ENCODE measurements at places on chromosomes 3 and 15.

- no peak for DNase-seq
Measured at GRCh38 chr3:12224181-12225147, 64.4 kb upstream of the PPARG start.

DNA sequence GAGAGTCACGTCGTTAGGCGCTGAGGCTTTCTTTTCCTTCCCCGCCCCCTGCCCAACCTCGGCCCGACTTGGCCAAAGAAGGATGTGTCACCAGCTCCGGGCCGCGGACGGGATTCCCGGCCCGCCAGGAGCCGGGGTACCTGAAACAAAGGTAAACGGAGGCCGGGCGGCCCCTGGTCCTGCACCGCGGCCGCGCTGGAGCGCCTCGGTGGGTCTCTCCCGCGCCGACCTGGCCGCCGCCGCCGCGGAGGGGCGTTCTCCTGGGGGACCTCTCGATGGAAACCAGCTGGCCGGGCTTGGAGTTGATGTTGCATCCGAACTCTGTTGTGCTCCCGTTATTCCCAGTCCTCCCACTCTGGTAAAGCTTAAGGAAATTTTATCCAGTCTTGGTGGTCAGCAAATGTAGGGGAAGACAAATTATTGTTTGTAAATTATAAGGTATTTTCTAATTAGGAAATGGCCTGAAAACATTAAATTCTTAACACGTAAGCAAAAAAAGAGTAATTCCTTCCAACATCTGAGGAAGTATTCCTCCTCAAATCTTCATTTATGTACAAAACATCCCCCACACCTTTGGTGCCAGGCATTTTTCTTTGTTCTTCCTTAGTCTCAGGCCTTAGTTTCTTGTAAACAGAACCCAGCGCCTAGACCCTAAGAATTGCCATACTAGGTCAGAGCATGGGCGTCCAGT, 888 bp downstream of the PPP2R3A start:
- no peak for DNase-seq

- DNase-seq = no peak
Measured at GRCh38 chr15:61186905-61187741, 42.0 kb downstream of the RORA start.

- no peak for DNase-seq
Measured at GRCh38 chr15:31598620-31599019, 272.0 kb downstream of the KLF13 start.

GRCh38 chr3:142853270-142854168, 35.4 kb downstream of the PCOLCE2 start:
- no peak for DNase-seq

GRCh38 chr3:126858887-126859286, 124.0 kb upstream of the PLXNA1 start:
- no peak for DNase-seq

DNA sequence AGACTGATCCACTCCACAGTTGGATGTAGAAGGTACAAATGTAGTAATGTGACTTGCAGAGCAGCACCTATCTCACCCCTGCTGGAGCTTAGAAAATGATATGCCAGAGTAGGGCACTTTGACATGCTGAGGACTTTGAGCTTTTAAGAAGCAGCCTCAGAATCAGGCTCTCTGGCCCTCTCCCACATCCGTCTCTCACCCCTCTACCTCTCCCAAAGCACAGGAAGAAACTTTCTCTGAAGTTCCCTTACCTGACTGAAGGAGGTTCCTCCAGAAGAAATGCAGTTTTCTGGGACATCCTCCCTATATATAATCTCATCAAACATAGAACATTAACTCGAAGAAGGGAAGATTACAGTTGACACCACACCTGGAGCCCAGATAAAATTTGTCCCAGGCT, 98.4 kb upstream of the PEX5L start:
- DNase-seq = no peak

DNA sequence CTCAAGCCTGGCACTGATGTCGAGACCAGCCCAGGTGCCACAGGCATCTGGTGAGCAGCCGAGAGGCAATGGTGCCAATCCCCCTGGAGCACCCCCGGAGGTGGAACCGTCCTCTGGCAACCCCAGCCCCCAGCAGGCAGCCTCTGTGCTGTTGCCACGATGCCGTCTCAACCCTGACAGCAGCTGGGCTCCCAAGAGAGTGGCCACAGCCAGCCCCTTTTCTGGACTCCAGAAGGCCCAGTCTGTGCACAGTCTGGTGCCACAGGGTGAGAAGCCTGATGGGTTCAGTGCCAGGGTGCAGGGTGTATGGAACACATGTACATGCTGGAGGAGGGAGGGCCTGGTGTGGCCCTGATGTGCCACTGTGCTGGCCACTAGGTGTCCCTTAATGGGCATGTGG, 4.9 kb upstream of the JMJD7 start:
- no peak for DNase-seq

GRCh38 chr3:172713316-172713715, 2.4 kb upstream of the NCEH1 start:
- no peak for DNase-seq

DNA sequence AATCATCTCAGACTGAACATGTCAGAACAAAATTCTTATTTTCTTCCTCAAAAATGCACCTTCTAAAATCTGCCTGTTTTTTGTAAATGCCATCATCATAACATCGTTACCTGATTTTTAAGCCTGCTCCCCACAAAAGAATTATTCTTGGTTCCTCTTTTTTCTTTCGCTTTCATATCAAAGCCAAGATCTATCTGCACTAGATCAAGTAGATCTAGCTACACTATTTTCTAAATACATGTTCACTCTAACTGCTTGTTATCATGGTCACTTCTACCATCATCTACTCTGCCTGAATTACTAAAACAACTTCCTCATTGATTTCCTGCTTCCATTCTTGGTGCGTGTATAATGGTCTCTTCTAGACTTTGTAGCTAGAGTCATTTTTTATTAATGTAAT, 217.7 kb downstream of the ARPP21 start:
- no peak for DNase-seq

DNA sequence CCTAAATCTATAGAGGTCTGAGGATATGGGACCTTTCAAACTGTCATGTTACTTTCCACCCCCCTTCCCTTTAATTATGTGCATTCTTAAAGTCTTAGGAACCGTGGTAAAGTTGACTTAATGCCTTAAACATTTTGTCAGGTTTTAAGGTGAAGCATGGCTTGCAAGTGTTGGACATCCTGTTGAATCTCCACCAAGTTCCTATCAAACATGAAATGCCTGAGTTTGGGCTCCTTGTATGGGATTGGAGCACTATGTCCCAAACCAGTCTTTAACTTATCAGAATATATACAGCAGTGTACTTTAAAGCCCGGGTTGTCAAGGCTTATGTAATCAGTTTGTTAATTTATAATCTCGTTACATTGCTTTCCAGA, 1.1 kb downstream of the SNRK start:
- no peak for DNase-seq

DNA sequence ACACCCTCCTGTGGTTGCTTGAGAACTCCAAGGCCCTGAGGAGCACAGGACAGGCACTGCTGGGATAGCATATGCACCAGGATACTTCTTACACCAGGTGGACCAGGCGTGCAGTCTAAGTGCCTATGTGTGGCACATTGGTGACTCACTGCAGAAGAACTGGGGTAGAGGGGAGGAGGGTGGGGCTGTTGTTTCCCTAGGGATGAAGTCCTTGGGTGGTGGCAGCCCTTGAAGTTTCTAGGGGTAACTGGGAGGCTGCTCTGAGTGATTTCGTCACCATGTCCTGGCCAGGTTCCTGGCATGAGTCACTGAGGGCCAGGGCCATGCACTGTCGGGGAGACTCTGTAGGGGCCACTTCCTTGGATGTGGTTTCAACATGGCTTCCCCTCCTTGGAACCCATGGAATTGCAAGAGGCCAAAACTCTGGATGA, 15.9 kb downstream of the MYZAP start:
- no peak for DNase-seq

DNA sequence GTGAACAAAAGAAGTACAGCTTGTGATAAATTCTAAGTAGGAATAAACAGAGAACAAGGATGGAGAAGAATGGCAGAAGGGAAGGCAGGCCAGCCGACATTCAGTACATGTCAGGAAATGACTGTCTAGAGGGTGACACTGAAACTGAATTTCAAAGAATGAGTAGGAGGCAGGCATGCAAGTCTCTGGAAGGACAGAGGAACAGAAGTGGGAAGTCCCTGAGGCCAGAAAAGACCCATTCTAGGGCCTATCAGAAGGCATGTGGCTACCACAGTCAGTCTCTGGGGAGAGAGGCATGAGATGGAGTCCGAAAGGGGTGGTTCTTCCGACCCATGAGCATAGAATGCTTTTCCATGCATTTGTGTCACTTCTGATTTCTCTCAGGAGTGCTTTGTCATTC, 243.5 kb upstream of the UBE2E2 start:
- DNase-seq = no peak

- peak; percentile 71 for DNase-seq
Measured at GRCh38 chr15:82139823-82140268, 94.0 kb upstream of the MEX3B start.

DNA sequence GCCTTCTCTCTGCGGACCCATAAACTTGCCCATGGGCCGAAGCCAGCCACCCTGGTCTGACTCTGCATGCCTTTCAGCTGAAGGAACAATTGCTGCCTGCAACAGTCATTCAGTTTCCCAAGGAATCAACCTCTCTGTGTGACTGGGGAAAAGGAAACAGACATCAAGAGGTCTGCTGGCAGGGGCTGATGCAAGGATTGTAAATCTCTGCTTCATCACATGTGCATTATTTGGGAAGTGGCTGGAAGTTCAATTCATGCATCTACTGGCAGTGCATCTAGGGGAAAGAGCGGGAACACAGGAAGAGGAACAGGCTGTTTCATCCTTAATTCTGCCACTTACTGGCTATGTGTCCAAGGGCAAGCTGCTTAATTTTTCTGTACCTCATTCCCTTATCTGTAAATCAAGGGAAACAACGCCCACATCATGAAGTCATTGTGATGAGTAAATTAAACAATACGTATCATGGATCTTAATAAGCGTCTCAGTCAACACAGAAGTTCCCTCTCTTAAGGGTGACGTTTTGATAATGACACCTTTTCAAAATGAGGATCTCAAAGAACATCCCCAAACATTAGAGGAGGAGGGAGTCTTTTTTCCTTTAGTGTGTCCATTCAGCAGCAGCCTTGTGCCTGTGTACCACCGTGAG, 17.4 kb upstream of the ADPGK start:
- no peak for DNase-seq

DNA sequence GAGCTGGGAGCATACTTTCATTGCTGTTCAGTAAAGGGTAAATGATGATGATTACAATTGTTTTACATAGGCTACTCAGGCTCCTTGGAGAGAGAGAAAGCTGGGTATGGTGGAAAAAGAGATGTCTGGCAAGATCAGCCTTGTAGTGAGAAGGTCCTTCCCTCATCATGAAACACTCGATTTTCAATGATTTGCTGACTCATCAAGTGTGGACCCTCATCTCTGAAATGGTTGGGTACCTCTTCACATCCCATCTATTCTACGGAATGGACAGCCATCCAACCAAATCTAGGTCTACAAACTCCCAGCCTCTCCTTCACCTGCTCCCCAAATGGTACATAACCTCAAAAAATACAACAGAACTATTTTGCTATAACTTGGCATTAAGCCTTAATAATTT, 370.5 kb upstream of the WNT5A start:
- no peak for DNase-seq

- DNase-seq = no peak
Measured at GRCh38 chr15:46151786-46152185, 517.0 kb downstream of the SQOR start.

- no peak for DNase-seq
Measured at GRCh38 chr3:33117461-33117860, 3.6 kb downstream of the CRTAP start.

GRCh38 chr3:195005251-195005620, 265.7 kb downstream of the XXYLT1 start:
- DNase-seq = peak; percentile 51

- peak; percentile 72 for DNase-seq
Measured at GRCh38 chr15:33292717-33293307, 18.0 kb upstream of the RYR3 start.

DNA sequence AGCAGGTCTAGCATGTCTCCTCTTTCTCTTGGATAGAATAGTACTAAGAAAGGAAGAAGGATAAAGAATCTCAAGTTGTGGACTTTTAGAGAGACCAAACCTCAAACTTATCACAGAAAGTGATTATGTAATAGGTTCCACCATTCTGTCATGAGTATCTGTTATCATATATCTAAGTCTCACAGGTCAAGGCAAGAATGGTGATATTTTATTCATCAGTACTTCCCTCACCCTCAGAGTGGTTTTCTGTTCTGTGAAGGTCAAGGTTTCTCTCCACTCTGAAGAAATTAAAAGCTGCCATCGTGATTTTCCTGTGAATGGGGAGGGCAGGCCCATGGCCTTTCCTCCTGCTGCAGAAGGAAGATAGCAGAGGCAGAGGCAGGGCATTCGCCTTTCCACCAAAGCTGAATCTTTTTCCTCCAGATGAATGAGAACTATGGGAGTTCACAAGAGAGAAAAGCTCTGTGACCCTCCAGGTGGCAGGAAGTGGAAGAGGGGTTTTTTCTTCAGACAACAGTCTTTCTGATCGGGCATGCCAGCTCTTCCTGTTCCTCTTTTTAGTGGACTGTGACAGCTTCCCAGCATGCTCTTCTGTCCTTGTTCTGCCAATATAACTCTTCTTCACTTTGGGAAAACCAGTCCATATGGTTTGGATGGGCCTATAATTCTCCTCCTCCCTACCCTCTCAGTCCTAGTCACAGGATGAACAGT, 37.1 kb upstream of the CCK start:
- no peak for DNase-seq

- no peak for DNase-seq
Measured at GRCh38 chr3:160811237-160811548, 55.2 kb downstream of the PPM1L start.

- no peak for DNase-seq
Measured at GRCh38 chr3:16118396-16118795, 56.1 kb upstream of the GALNT15 start.

DNA sequence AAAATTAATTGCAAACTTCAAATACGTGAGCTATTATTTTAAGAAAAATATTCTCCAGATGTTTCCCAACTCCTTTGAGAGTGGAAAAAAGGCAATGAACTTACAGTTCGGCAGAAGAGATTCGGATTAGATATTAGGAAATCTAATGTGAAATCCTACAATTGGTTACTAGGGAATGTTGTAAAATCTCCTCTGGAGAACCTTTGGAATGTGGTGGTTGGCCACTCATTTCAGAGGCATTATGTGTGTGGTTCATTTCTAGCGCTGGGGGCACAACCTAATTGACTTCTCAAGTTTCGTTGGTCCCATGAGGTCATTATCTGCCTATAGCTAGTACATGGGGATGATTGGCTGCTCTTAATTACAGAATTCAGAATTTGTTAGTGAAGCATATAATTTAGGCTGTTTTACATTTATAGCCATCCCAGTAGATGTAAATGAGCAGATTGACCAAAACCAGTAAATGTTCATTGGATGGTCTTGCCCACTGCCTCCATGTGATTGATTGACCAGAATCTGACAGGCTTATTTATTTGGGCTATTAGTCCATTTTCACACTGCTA, 34.6 kb upstream of the CMSS1 start:
- DNase-seq = no peak

GRCh38 chr3:171175741-171176234, 149.3 kb upstream of the SLC2A2 start:
- DNase-seq = no peak
